ENCODE measurements at places on chromosomes 7 and 10. TPM values are rescaled to one million over a fixed set of nuclear protein-coding genes. Genes with fewer than 3 reads are reported as not detected.

The GIMAP8 gene
- total RNA-seq, result not detected

The ABCA13 gene
- 0.60 TPM for total RNA-seq

GRCh38 chr7:122750389-122750788 lies 47.7 kb upstream of the RNF148 start:
- H3K36me3 ChIP-seq, result no peaks in the 10 kb centered on the region
- H3K27ac ChIP-seq, result no peak overlapping the region
- no peaks in the 10 kb centered on the region for H3K27me3 ChIP-seq
- no peak overlapping the region for H3K4me3 ChIP-seq

The CRHR2 gene
- total RNA-seq, result 0.21 TPM

DNA sequence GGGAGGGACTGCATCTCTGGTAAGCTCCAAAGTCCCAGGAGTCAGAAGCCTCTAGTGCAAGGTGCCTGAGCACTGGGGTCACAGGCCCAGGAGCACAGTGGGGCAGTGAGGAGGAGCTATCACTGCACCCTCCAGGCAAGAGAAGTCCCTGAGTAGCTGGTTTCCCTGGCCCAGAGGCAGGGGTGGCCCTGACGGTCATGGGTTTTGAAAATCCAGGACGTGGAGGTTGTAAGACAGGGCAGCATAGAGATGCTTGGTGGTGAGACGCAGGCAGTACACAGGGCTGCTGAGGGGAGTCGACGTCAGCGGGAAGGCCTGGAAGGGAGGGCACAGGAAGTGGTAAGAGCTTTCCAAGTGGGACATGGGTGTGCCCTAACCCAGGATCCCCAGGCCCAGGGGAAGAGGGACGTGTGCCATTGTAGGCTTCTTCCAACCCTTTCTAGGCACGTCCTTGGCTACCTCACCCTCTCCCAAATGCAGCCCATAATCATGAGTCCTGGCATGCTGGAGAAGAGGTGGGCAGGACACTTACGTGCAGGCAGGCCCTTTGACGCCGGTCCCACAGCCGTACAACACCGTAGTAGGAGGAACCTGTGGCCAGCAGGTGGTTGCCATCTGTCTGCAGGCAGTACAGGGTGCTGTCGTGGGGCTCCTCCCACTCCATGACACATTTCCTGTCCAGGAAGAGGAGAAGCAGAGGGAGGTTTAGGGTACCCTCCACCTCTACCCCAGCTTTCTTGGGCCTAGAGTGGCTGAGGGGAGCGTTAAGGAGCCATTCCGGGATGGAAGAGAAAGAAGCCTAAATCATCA lies 23.2 kb downstream of the DPCD start:
- no peak for DNase-seq
- no peaks in the 10 kb centered on the region for H3K27me3 ChIP-seq
- no peak overlapping the region for H3K4me3 ChIP-seq
- no peaks in the 10 kb centered on the region for H3K4me1 ChIP-seq
- H3K27ac ChIP-seq, result no peak overlapping the region
- H3K36me3 ChIP-seq, result no peaks in the 10 kb centered on the region

DNA sequence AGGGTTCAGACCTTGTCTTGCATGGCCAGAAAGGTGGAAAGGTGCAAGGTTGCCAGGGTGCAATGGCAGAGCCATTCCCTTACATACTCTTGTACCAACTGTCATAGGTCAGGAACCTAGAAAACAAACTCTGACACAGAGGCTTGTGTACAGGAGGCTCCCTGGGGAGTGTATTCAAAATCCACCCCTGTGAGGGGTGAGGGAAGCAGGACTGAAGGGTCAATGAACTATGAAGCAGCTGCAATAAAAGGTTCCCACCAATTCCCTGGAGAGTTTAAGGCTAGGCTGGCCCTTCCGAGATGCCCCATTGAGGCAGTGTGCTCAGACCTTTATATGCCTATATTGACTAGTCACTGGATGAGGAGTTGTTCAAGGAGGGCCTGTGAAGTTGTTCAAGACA lies 13.9 kb upstream of the CUZD1 start:
- no peak for DNase-seq
- no peaks in the 10 kb centered on the region for H3K4me1 ChIP-seq
- no peak overlapping the region for H3K4me3 ChIP-seq
- peaks cover 19% of the 10 kb centered on the region for H3K27me3 ChIP-seq
- no peaks in the 10 kb centered on the region for H3K36me3 ChIP-seq
- H3K27ac ChIP-seq, result no peak overlapping the region

DNA sequence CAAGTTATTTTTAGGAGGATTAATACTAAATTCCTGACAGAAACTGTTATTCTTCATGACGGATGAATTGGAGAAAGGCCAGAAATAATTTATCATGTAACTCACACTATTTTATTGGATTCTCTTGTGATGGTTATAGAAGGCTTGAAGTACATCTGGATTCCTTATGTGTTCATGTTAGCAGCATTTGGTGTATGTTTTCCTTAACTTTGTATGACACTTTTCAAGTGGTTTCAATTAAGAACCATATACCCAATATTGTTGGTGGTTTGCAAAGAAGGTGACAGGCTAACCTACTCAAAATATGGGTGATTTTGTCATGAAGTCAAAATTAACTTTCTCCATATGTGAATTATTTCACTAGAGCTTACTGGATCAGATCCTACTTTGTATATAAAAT lies 532.2 kb upstream of the CNTNAP2 start:
- H3K4me1 ChIP-seq, result no peaks in the 10 kb centered on the region
- no peaks in the 10 kb centered on the region for H3K27me3 ChIP-seq
- no peaks in the 10 kb centered on the region for H3K36me3 ChIP-seq
- no peak for DNase-seq
- H3K27ac ChIP-seq, result no peak overlapping the region
- H3K4me3 ChIP-seq, result no peak overlapping the region

DNA sequence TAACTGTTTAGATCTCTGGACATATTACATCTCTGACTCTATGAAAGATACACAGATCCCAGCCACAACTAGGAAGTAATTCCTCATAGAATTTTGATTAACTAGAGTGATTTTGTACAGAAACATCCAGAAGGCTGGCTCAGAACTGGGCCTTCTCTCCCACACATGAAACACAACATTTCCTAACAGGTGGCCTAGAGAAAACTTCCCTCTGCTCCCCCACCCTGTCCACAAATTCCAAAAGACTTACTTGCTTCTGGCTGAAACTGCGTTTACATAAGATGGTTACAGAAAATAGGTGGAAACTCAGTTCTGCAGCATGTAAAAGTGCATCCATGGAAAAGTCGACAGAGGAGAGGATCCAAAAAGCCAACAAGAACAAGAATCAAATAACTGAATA lies 132.9 kb downstream of the FZD1 start:
- DNase-seq, result no peak
- H3K4me1 ChIP-seq, result no peaks in the 10 kb centered on the region
- no peaks in the 10 kb centered on the region for H3K36me3 ChIP-seq
- H3K27me3 ChIP-seq, result no peaks in the 10 kb centered on the region

DNA sequence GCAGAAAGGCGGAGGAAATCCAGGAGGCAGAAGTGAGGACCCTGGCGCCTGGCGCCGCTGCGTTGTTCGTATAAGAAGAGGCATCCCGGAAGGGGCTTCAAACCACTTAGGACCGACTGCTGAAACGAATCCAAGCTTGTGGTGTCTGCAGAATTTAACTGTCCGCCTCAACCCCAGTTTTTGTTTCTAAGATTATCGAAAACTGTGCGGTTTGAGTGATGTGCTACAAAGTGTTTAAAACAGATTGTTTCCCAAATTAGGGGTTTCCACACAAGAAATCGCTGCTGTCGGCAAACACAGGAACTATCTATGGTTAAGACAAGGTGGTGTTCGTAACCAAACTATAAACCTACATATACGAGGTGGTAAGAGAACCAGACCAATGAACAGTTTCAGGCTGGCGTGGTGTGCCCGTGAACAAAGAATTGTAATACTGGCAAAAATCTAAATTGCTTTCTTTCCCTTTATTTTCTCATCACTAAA lies 835 bp upstream of the DGKI start:
- peaks cover 72% of the 10 kb centered on the region for H3K27me3 ChIP-seq
- H3K4me1 ChIP-seq, result no peaks in the 10 kb centered on the region
- no peaks in the 10 kb centered on the region for H3K36me3 ChIP-seq
- no peak for DNase-seq
- H3K27ac ChIP-seq, result no peak overlapping the region

DNA sequence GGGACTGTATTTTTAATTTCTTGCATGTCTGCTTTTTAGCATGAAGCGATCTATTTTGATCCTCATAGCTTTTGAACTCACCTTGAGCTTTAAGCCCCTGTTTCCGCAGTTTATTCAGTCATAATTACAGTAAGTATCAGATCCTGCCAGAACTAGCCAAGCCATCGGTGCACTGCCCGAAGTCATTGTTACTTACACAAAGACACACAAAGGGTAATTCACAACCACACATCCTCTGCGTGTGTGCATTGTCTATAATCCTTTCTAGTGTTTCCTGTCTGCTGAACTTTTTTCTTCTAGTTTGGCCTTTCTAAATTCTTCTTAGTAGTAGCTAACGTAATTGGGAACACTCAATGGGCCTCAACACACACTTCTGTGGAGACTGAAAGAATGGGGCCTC lies 133.0 kb downstream of the SFMBT2 start:
- peaks cover 44% of the 10 kb centered on the region for H3K27me3 ChIP-seq
- H3K36me3 ChIP-seq, result no peaks in the 10 kb centered on the region
- H3K4me1 ChIP-seq, result peaks cover 5% of the 10 kb centered on the region
- no peak overlapping the region for H3K27ac ChIP-seq
- DNase-seq, result no peak
- H3K4me3 ChIP-seq, result no peak overlapping the region

DNA sequence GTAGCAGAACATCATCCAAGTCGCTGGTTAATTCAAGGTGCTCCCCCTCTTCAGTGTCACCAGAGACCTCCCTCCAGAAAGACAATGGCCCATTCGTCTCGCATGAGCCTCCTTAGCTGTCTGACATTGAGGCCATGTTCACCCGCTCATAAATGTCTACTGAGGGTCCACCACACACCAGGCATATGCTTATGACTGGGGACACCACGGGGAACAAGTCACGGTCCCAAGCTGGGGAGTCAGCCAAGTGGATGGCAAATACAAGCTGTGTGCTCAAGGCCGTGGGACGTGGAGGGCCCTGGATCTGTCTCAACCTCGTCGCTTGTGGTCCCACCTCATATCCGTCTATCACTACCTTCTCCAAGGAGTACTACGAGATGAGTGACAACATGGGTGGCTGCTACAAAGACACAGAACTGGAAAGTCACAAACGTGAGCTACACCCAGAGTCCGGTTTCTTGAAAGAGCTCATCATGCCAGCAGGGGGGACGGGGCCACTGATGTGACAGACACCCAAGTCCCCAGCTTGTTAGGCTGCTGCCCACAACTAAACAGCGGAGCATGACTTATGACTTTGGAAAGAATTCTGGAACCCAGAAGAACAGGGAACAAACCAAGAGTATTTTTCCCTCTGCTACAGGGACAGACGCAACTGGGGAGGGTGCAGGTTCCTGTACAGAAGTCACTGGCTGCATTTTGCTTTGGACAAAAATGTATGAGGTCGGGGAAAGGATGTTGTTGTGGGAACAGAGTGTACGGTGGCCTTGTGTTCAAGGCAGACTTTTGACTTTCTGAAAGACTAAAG lies 189.6 kb downstream of the COBL start:
- no peaks in the 10 kb centered on the region for H3K4me1 ChIP-seq
- peak; percentile 29 for DNase-seq
- no peaks in the 10 kb centered on the region for H3K36me3 ChIP-seq
- H3K4me3 ChIP-seq, result no peak overlapping the region
- H3K27me3 ChIP-seq, result no peaks in the 10 kb centered on the region

GRCh38 chr7:96388620-96389383 lies 66.9 kb upstream of the SLC25A13 start:
- H3K4me3 ChIP-seq, result no peak overlapping the region
- H3K36me3 ChIP-seq, result no peaks in the 10 kb centered on the region
- DNase-seq, result no peak

The SH2D4B gene
- total RNA-seq, result 0.07 TPM

The NCAPG2 gene
- total RNA-seq, result 23.8 TPM

The CALHM3 gene
- 20.3 TPM for total RNA-seq

The CYTH3 gene
- total RNA-seq, result 36.6 TPM

GRCh38 chr10:123886292-123886691 lies 5.3 kb downstream of the CPXM2 start:
- DNase-seq, result no peak
- peaks cover 52% of the 10 kb centered on the region for H3K27me3 ChIP-seq
- peaks cover 25% of the 10 kb centered on the region for H3K4me1 ChIP-seq
- no peak overlapping the region for H3K4me3 ChIP-seq
- H3K27ac ChIP-seq, result peak overlapping the region; percentile 48

GRCh38 chr7:2826771-2827170 lies 17.3 kb downstream of the GNA12 start:
- H3K36me3 ChIP-seq, result peaks cover 12% of the 10 kb centered on the region
- H3K27ac ChIP-seq, result no peak overlapping the region
- H3K27me3 ChIP-seq, result no peaks in the 10 kb centered on the region
- H3K4me3 ChIP-seq, result no peak overlapping the region
- DNase-seq, result no peak
- peaks cover 46% of the 10 kb centered on the region for H3K4me1 ChIP-seq

DNA sequence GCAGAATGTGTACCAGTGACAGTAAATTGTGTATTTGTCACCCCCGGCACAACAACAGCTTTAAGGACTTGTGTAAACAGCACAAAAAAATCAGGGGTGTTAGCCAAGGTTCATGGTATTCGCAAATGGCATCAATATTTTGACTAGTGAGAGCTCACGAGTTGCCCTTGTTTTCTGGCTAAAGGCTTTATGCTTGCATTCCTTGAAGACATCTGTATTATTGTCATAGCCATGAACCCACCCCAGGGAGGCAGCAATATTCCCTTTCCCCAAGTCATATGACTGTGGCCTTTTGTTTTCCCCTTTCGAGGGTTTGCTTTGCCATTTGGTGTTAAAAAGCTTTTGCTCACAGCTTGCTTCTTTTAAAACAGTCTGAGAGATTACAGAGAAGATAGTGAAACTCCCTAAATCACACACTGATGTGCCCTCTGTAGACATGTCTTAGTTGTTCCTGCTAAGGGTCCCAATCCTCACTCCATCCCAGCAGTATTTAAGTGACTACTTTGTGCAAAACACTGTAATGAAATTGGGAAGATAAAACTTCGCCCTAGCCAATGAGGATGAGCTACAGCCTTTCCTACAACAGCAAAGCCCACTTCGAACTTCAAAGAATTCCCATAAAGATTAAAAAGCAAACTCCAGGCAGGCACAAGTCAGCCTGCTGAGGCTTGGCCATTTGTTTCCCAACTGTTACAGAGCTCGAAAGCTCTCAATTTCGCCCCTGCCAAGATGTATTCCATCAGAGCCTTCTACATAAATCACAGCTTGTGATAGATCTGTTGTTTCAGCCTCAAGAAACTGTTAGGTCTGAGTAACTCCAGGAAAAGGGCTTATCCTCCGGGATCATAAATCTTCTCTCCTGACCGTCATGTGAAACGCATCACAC lies 172.3 kb downstream of the ADAM12 start:
- H3K4me1 ChIP-seq, result peaks cover 43% of the 10 kb centered on the region
- peak overlapping the region; percentile 23 for H3K4me3 ChIP-seq
- peaks cover 3% of the 10 kb centered on the region for H3K27me3 ChIP-seq
- peak overlapping the region; percentile 24 for H3K27ac ChIP-seq

Data from type B pancreatic cell (in vitro differentiated cells).